Adrenal gland (tissue), 19 donors: ENCODE measurements at places on chromosomes 1 and 21.

GRCh38 chr1:177451191-177451590 is 280.4 kb downstream of the BRINP2 start:
- no peak for DNase-seq

DNA sequence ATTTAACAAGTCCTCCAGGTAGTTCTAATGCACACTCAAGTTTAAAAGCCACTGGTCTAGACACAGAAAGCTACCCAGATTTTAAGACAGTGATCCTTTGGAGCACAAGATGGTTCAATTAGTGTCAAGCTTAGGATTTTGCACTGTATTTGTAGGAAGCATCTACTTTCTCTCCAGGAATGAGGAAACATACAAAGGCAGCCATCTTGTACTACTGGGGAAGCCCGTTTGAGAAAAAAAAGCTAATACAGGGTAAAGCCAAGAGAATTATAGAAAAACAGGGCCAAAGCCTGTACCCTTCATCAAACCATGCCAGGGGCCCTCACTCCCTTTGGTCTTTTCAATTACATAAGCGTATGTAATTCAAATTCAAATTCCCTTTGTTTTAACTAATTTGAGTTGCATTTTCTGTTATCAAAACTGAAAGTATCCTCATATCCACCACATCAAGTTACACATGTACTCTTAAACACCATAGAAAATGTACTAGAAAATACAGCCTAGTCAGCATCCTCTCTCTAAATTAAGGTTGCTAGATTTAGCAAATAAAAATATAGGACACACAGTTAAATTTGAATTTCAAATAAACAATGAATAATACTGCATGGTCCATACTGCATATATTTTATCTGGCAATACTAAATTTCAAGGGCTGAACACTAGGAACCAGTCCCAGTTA is 17.4 kb downstream of the PIK3R3 start:
- no peak for DNase-seq

GRCh38 chr1:157356601-157357000 is 195.7 kb downstream of the FCRL5 start:
- DNase-seq: no peak

DNA sequence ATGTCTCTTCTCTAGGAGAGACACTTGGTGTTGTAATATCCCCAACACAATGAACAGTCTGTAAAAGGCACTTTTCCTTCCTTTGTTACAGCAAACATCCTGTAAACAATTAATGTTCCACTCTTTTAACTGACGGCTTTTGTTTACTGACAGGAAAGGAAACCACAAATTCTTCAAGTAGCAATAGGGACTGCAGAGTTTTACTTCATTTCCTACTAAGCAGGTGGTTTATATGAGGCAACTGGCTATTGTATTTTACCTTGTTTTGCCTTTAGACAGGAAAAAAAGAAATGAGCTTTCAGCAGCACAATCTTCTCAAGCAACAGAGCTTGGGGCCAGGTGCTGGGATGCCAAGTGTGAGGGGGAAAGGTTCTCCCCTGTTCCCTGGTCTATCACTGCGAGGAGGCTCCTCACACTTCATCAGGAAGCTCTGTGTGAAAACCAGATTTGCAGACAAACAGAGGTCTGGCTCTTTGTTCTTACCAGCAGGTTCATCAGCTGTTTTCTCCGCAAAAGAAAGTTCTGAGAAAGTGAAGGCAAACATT is 51.2 kb downstream of the SIPA1L2 start:
- DNase-seq: no peak

- DNase-seq: no peak
Observed at GRCh38 chr1:33025180-33025569, 11.5 kb downstream of the AK2 start.

- no peak for DNase-seq
Observed at GRCh38 chr1:109279615-109280278, 3.2 kb downstream of the PSRC1 start.

DNA sequence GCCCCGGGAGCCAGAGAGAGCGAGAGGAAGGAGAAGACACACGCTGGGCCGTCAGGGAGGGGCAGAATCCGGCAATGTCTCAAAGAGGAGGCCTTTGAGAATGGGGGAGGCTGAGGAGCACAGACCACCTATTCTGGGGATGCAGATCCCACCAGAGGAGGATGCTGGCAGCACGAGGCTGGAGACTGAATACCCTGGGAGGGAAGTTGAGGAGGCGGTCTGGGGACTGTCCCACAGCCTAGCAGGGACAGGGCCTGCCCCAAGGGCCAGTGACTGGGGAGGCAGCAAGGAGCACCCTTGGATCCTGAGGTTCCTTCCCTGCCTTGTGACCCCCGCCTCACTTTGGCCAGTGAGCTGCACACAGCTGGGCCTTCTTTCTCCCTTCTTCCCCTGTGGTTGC is 49.2 kb downstream of the SLC37A1 start:
- DNase-seq: peak; percentile 12

GRCh38 chr1:193437785-193438184 is 251.4 kb upstream of the B3GALT2 start:
- no peak for DNase-seq

DNA sequence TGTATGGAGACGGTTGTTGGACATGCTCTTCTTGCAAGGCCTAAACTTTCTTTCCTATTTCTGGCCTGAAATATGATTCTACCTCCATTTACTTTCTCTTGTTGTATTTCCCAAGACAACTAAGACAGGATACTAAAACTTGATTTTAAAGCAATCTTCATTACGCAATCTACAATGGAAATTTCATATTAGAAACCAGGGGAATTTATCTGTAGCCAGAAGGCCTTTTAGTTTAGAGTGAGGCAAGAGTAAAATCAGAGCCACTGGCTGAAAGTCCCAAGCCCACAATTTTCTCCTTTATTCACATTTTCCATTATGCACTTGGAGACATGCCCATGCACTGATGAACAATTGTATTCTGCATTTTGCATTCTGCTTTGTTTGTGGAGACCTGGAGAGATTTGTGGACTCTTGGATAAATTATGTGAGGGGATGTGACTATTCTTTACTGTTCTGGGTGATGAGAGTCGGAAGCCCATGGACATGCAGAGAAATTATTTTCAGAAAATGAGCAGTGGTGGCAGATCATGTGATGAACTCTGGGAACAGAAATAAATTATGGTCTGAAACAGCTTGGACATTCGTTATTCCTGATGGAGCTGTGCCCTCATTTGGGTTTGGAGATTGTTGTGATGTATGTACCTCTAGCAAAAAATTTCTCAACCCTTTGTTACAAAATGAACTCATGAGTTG is 336.8 kb downstream of the SEC16B start:
- DNase-seq: no peak

GRCh38 chr1:41152622-41153044 is 89.5 kb downstream of the SCMH1 start:
- no peak for DNase-seq

DNA sequence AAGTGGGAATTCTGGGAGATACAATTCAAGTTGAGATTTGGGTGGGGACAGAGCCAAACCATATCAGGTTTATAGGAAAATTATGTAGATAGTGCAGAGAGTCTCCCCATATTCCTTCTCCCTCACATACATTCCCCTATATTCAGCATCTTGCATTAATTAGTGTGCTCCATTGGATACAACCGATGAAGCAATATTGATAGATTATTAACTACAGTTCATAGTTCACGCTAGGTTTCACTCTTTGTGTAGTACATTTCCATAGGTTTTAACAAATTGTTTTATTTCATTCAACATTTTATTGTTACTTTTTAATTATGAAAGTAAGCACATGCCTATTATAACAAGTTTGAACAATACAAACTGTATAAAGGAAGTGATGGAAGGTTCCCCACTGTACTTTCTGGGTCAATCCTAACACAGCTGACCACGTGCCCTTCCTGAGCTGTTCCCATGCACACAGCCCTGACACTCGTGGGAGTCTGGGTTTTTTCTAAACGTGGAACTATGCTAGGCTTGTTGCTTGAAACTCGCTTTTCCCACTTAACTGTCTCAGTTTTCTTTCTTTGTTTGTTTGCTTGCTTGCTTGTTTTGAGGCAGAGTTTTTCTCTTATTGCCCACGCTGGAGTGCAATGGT is 116.8 kb upstream of the TMPRSS2 start:
- no peak for DNase-seq

DNA sequence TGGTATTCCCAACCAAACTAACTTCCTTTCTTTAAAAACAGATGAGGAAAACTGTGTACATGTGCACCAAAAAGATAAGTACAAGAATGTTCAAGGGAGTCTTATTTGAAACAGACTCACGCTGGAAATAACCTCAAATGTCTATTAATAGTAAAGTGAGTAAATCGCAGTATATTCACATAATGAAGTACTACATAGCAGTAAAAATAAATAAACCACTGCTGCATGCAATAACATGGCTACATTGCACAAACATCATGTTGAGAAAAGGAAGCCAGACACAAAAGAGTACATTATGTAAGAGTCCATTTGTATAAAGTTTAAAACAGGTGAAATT is 5.2 kb upstream of the DENND2D start:
- no peak for DNase-seq

DNA sequence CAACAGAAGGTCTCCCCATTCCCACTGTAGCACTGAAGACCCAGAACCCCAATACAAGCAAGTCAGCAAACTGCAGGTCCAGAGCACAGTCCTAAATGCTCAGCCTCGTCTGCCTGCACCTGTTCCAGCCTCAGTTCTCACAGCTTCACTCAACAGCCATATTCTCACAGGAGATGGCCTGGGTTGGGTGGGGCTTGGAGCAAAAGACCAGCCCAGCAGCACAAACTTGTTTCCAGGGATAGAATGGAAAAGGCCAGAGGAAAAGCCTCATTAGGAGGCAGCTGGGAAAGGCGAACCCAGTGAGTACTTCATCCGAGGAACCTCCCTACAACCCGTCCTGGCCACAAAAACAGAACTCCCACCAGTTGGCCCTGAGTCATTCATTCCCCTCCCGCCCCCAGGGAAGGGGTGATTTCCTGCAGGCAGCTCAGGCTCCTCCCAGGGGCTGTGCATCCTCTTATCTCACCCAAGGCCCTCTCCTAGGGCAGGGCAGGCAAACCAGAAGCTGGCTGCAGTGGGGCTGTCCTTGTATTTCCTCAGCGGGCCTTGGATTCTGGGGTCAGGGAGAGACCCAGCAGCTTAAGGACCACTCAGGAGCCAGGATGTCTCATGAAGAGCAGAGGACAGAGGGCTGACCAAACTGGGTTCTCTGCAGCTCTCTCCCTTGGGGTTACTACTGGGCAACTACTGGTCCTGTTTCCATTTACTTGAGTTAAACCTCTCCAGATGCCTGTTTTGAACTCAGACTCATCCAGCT is 7.4 kb upstream of the MPL start:
- DNase-seq: peak; percentile 86

- no peak for DNase-seq
Observed at GRCh38 chr1:192794768-192795035, 14.1 kb upstream of the RGS2 start.

GRCh38 chr1:6774381-6774780 is 10.9 kb upstream of the CAMTA1 start:
- no peak for DNase-seq

DNA sequence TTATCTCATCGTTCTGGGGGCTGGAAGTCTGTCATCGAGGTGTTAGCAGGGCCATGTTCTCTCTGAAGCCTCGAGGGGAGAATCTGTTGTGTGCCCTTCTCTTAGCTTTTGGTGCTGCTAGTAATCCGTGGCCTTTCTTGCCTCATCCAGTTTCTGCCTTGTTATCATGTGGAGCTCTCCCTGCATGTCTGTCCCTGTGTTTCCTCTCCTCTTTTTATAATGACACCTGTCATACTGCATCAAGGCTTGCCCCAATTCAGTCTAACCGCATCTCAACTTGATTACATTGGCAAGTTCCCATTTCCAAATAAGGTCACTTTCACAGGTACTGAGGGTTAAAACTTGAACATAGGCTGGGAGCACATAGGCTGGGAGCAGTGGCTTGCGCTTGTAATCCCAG is 82.6 kb upstream of the CNIH3 start:
- DNase-seq: no peak

- DNase-seq: no peak
Observed at GRCh38 chr1:193890935-193891334, 704.5 kb upstream of the B3GALT2 start.

DNA sequence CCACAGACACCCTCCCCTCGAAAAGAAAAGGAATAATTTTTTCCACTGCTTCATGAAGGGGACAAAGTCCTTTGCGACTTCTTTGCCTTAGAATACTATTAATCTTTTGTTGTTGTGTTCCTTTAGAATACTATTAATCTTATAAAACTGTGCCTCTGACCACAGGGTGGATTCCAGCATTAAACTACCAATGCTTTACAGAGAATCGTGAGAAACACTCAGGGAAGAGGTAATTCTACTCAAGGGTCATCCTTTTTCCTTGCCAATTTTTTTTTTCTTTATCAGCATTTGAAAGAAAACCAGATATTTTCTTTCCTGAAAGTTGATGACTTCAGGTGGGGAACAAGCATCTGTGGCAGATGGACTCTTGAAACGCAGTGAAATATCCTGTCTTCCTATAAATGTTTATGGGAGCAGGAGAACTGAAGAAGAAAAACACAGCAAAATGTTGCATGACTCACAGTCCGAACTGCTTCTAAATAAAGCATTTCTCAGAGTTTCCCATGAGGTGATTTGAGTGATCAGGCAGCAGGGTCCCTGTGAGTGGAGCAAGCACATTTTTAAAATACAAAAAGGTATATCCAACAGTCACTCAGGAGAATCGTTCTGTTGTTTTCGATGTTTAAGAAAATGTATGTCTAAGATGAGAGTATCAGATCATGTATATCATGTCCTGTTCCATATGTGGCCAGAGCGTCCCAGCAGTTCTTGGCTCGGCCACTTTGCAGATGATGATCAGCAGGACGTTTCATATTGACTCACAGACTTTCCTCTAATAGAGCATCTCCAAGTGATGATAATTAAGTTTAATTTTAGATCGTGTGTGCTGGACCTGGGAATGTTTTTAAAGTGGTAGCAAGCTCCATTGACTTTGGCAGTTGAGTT is 154.2 kb upstream of the RUNX1 start:
- DNase-seq: no peak

- DNase-seq: no peak
Observed at GRCh38 chr21:39048064-39048463, 135.2 kb downstream of the PSMG1 start.

GRCh38 chr1:107682467-107682866 is 282.5 kb downstream of the VAV3 start:
- DNase-seq: no peak

DNA sequence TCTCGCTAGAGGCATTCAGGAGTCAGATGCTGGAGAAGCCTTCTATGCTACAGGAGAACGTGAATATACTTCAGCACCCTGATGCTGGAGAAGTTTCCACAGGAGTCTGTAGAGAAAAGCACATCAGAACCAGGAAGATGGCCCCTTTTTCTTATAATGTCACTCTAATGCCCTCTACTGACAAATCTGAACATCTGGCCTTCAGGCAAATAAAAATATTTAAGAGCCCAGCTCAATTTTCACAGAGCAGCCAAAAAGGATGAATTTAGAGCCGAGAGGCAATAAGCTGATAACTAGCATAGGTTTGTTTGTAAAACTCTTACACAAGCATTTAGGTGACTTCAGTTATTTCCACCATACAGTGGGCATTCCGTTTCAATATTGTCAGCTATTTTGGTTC is 3.8 kb upstream of the RRP15 start:
- DNase-seq: no peak

GRCh38 chr1:216215169-216215568 is 208.1 kb downstream of the USH2A start:
- DNase-seq: no peak

- DNase-seq: no peak
Observed at GRCh38 chr1:183824291-183824690, 19.4 kb downstream of the RGL1 start.

- peak; percentile 77 for DNase-seq
Observed at GRCh38 chr21:32256873-32257620, 21.8 kb downstream of the MIS18A start.
